ENCODE measurements at places on chromosomes 5 and 9.
A peak's percentile ranks its signal among the peaks of the same experiment; 100 is the strongest.

DNA sequence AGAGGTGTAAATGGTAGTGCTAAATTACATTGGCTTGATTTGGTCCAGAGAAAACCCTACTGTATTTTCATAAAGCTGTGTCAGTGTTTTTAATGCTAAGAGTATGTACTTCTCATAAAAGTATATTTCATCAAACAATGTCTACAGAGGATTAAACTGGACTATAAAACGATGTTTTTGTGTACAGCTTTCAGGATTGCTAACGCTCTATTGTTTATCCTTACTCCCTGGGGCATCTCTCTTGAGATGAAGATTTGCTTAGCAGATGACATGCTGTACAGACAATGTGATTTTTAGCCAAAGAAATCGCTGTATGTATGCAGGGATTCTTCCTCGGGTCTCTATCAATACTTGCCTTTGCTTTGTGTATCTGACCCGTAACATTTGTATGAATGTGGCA is 216.0 kb downstream of the FBXL7 start:
- no peak for DNase-seq

DNA sequence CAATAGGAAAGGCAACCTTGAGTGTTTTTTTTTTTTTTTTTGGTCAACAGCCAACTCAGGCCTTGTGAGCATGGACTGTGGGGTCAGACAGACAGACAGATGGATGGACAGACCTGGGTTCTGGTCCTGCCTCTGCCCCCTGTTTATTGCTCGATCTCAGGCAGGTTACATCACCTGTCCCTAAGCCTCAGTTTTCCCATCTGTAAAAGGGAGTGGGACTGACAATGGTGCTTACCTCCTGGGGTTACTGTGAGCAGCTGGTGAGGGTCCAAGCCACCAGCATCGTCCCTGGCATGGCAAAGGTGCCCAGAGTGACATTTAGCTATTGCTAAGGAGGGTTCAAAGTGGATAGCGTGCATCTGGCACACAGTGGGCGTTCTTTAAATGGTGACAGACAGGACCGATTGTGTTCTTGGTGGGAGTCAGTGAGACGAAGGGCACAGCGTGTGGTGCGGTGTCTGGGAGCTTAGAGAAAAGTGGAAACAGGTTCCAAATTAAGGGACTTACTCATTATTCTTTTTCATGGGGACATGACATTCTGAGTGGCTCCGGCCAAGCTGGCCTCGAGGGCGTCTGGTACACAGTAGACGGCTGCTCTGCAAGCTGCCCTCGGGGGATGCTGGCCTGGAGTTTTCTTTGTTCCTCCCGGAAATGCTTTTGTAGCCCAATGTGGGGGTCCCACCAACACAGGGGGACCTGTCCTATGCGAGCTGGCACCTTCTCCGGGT is 72.1 kb downstream of the COL27A1 start:
- no peak for DNase-seq

GRCh38 chr5:137310051-137310730 is 188.9 kb downstream of the SPOCK1 start:
- DNase-seq = peak; percentile 97

- peak; percentile 31 for DNase-seq
These were observed 160.1 kb upstream of the SPRY4 start for GRCh38 chr5:142484821-142485387.

DNA sequence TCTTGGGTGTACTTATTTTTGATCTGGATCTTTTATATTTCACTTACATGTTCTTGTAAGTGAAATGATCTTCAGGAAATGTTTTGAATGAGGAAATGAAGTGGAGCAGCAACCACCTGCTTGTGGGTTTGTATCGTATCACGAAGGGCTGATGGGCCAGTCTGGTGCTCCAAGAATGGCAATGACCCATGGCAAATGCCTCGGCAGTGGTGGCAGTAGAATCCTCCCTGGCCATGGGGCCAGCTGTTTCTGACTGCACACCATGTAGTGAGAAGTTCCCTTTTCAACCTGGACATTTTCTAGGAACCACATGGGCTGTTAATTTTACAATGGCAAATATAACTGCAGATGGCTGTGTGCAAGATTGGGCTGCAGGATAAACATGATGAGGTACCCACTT is 29.9 kb downstream of the MAT2B start:
- no peak for DNase-seq

DNA sequence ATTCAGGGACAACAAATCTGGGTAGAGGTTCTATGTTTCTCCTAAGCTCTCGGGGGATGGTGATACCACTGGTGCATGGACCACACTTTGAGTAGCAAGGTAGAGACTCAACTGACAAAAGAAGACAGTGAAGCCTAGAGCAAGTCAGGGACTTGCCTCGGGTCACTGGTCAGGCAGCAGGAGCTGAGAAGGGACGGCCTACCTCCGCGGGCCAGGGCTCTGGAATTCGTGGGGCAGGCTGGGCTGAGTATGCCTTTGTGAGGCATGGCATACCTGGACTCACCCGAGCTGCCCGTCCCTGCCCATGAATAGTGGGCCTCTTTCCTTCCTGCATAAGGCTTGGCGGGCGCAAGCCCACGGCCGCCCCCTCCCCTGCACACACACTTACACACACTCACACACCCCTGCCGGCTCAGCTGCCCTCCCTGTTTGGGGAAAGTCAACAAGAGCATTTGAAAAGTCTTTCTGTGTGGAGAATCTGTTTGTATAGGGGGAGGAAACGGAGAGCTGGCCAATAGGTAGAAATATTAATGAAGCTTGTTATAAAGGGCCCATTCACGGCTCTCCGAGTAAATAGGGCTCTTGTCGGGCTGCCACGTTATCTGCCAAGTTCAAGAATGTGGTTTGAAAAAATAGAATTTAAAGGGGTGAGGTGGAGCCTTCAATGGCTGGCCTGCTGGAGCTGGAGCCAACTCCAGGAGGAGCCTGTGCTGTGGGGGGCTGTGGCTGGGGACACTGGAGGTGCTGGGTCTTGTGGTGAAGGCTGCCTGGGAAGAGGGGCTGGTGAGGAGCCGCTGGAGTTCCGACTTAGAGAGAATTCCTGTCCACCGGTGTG is 19.1 kb upstream of the KIF12 start:
- DNase-seq = no peak

Measured in AG10803 (cell line).